Mammary epithelial cell (primary cell): ENCODE measurements at places on chromosomes 11 and 22. TPM values are rescaled to one million over a fixed set of nuclear protein-coding genes. Genes with fewer than 3 reads are reported as not detected.

GRCh38 chr22:21927174-21927823, 25.3 kb downstream of the PPM1F start:
- no peak for DNase-seq

DNA sequence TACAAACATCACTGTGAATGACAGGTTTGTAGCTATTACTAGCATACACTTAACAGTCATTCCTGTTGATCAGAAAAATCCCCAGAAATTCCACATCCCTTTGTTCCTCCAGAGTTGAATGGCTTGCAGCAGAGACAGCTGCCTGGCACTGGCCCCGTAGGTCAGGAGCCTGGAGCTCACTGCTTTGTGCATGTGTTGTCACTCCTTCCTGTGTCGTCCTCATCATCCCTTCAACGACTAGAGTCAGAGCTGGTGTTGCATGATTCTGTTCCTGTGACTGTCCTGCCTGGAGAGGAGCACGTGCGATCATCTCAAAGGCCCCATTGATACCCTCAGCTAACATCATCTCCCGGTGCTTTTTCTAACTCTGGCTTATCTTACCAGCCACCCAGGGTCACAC, 58.3 kb downstream of the LDLRAD3 start:
- no peak for DNase-seq

Gene CADM1
- total RNA-seq: 19.3 TPM

- no peak for DNase-seq
Measured at GRCh38 chr11:75351791-75352587, 528 bp upstream of the ARRB1 start.

DNA sequence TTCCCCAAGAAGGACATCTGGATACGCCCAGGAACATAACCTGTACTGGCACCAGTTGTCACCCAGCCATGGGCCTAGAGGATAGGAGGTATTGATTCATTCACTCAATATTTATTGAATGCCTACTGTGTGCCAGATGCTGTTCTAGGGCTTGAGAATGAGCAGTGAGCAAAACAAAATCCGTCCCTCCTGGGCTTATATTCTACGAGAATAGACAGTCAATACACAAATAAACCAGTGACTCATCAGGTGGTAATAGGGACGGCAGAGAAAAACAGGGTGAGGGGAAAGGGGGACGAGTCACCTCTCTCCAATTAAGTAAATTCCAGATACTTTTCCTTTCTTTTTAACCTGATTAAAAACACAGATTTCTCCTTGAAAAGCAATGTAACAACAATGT, 103.5 kb downstream of the MICAL2 start:
- DNase-seq: no peak

DNA sequence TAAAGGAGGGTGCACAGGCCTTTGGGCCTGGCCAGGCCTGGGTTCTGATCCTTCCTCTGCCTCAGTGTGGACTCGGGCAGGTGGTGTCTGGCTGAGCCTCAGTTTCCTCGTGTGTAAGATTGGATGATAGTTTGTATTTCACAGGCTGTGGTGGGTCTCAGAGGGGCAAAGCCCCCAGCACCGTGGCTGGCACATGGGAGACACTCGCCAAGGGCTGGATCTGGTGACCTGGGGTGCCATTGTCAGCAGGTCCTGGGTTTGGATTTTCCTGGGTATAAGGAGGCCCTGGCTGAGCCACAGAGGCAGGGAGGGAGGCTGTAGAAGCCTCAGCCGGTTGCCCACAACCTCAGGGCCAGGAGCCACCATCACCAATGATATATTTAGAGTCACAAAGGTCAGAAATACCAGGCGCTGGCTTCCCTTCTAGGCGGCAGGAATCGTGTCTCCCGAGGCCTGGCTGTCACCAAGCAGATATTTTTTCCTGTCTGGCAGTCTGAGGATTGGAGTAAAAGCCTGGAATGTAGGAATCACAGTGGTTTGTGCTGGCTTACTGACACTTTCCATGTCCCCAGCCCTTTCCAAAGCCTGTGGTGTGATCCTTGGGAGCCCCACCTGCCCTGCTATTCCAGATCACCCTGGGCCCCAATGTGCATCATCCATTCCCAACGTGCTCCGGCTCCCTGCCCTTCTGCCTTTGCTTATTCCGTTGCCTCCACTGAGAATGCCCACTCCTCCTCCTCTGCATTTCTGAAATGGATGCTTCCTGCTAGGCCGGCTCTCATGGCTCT, 15.6 kb downstream of the KCNC1 start:
- no peak for DNase-seq

DNA sequence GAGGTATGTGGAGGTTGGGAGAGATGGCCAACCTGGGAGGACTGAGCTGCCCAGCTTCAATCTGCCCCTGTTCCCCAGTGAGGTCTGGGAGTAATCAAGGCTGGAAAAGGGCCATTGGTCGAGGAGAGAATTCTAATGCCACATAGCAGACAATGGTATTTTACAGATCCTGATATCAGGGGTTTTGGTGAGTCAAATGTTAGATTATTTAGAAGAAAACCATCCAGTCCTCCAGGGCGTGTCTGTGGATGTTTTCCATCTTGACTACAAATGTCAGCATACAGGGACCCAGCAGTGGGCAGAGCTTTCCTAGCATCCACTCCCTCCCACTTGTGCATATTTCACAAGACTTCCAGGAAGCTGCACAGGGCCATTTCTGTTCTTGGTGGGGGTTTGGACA, 107.9 kb downstream of the SCN3B start:
- DNase-seq: no peak

Gene OR5D16
- not detected for total RNA-seq

DNA sequence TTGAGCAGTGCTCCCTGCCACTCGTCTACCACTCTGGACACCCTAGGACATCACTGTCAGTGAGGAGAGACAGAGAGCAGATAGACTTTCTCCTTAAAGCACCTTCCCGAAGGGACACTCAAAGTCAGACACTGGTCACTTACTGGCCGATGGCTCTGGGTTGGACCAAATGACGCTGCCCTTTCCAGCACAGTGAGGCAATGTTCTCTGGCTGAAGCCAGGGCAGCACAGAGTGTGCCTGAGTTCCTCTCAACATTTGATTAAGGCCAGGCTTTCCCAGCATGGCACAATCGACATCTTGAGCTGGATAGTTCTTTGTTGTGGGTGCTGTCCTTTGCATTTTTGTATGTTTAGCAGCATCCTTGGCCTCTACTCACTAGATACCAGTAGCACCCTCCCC, 206.2 kb downstream of the CSNK2A3 start:
- DNase-seq: no peak

DNA sequence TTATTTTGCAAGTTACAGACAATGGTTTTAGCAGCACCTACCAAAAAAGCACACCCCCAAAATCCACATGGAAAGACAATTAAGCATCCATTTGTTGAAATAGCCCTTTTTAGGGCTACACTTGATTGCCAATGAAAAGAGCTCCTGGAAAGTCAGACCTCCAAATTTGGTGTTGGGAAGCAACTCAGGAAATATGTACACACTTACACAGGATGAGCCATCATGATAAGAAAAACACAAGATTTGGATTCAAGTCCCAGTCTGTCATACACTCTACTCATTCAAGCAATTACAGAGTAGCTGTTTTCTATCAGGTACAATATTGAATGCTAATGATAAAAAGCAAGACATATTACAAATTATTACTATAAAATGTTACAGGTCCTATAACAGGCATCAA, 31.5 kb downstream of the FAM168A start:
- no peak for DNase-seq

- DNase-seq: no peak
Measured at GRCh38 chr11:66494458-66494857, 14.2 kb downstream of the DPP3 start.

Gene TTC12
- total RNA-seq: 36.5 TPM

DNA sequence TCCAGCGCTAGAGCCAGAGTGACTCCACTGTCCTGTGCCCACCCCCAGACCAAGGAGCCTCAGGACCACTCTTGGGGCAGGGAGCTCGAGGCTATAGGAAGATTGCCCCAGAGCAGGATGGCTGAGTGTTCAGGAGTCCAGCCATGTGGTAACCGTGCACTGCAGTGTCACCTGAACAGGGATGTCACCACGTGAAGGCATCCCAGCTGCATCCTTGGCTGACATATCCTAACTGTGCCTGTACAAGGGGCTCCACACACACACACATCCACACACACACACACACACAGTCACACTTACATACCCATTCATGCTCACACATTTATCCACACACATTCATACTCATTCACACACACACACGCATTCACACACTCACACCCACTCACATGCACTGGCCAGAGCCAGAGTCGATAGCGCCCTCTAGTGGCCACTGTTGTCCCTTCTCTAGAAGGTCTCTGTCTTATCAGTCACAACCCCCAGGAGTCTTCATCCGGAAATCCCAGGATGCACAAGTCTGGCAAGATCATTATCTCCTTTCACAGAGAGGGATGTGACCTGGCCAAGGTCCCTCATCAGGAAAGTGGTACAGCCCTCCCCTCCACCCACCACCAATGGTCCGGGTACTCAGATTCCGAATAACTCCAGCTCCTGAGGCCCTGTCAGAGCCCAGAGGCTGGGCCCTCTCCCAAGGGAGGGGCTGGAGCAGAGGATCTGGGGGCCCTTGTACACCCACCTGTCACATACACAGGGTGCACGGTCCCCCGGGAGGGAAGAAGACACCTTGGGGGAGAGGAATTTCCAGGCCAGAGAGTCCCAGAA, 55.1 kb downstream of the IGLL5 start:
- DNase-seq: peak; percentile 11

DNA sequence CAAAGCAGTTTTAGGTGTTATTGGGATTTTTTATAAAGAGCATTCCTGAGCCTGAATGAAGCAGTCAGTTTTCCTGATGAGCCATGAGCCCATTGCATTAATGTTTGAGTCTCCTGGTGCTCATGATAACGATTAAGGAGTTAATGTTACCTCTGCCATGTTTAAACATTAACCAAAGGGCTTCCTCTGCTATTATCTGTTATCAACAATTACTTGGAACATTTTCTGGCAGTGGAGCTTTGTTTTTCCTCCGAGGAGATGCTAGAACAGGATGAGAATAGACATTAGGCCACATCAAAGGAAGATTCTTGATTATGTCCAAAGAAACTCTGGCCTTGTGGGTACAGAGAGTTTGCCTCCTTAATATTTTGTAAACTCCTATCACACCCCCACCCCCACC, 49.9 kb downstream of the ZNRF3 start:
- no peak for DNase-seq

GRCh38 chr11:10522921-10523320, 18.1 kb downstream of the RNF141 start:
- DNase-seq: peak; percentile 78

Gene CASP4
- 76.6 and 107 TPM in 2 replicates for total RNA-seq

- no peak for DNase-seq
Measured at GRCh38 chr11:129965248-129965647, 37.4 kb downstream of the PRDM10 start.

- peak; percentile 56 for DNase-seq
Measured at GRCh38 chr11:47714554-47715081, 551 bp downstream of the AGBL2 start.
